Colonic mucosa (tissue), 4 donors: ENCODE measurements at places on chromosomes 13 and 19.

DNA sequence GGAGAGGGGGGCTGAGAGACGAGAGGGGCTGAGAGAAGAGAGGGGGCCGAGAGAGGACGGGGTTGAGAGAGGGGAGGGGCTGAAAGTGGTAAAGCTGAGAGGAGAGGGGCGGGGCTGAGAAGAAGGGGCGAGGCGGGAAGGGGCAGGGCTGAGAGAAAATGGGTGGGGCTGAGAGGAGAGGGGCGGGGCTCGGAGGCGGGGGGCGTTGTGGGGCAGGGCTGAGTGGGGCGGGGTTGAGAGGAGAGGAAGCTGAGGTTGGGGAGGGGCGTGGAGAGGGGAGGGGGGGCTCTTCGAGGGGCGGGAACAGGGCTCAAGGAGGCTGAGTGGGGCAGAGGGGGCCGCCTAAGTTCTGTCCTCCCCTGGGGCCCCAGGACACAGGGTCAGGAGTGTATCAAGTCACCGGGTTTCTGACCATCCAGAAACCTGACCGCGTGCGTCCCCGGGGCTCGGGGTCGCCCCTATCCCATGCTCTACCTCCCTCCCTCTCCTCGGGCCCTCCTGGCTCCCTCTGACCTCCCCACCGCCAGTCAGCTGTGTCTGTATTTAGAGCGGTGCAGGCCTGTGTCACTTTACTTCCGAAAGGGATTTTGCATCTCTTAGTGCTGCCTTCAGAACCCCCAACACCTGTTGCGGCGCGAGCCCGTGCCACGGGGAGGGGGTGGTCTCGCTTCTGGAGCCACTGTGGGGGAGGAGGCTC is 38.6 kb upstream of the SEMA6B start:
- DNase-seq = peak; percentile 45

DNA sequence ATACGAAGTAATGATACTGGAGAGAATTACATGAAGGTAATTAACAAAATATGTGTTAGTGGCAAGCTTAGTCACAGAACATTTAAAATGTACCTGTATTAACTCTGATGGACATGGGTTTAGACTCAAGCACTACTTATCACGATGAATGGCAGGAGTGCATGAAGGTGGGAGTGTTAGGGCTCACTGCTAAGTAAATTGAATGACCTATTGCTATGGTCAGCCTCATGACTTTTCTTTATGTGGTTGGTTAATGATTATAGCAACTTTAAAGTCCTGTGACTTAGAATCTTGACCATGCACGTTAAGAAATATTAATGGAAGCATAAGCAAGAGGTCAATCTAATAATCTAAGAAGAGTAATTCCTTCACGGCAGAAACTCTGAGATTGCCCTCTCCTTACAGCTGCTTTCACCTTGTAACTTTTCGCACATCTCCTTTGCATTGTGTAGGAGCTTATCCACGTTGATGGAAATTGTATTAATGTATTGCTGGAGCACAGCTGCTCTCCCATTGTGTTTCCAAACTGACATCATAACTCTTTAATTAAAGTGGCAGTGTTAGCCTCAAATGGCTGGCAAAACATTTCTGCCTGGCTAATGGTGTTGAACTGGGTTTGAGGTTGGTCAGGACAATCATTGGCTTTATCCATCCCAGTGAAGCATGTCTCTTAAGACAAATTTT is 114.5 kb downstream of the RXFP2 start:
- DNase-seq = no peak

DNA sequence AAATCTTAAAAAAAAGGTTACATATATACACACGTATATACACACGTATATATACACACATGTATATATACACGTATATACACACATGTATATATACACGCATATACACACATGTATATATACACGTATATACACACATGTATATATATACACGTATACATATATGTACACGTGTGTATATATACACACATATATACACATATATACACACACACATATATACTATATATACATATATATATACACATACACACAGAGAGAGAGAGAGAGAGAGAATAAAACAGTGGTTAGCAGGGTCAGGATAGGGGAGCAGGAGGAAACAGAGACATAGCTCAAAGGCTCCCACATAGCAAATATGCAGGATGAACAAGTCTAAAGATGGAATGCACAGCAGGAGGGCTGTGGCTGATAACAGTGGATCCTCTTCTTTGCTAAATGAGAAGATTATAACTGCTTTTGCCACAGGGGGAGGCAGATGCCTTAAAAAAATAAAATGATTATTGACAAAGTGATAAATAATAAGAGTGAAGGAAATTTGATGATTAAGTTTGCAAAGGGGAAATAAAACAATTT is 714.5 kb downstream of the UQCRFS1 start:
- no peak for DNase-seq

DNA sequence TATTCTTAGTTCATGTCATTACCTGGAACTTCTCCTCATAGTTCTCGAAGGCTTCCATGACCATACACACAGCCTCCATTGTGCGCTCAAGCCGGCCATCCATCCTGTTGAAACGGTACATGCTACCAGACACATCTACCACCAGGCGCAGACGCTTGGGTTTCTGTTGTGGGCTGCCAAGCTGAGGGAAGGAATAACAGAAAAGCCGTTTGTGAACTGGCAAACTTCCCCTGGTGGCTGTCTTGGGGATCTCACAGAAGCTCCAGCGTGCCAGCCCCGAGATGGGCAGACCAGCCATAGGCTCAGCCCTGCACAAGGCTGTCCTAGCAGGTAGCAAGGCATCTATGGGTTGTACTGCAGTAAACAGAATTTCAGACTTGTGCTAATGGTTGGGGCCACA is 130.1 kb downstream of the RGCC start:
- DNase-seq = no peak

- DNase-seq = no peak
Observed at GRCh38 chr13:97004886-97005285, 10.6 kb upstream of the OXGR1 start.

- no peak for DNase-seq
Observed at GRCh38 chr13:42056146-42056545, 7.7 kb downstream of the DGKH start.

DNA sequence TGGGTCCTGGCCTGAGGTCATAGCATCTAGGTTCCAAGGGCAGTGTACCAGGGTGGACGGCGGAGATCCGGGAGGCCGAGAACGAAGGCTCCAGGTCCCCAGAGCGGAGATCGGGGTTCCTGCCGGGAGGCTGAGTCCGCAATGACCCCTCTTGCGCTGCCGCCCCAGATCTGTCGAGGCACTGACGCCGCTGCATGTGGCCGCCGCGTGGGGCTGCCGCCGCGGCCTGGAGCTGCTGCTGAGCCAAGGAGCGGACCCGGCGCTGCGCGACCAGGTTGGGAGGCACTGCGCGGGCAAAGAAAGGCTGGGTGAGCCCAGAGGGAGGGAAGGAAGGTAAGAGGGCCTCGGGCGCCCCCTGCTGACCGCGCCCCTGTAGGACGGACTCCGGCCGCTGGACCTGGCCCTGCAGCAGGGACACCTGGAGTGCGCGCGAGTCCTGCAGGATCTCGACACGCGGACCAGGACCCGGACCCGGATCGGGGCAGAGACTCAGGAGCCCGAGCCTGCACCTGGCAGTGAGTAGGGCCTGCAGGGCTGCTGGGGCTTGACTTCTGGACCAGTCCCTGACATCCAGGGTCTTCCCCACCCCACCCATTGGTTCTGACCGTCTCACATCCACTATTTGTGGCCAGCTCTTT is 906 bp downstream of the ANKLE1 start:
- DNase-seq = peak; percentile 87

DNA sequence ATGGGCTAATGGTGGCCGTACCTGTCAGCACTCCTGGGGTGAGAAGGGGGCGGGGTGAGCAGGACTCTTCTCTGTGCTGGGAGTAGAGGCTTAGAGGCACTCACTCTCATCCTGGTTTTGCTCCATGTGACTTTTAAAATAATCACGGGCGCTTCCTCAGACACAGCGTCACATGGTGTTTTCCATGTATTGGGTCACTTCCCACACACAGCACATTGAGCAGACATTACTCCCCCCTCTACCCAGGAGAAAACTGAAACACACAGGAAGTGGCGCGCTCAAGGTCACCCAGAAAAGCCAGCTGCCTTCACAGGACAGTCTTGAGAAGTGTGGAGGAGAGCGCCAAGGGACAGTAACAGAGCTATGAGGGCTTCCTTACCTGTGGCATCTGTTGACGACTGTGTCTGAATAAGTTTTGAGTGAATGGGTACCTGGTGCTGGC is 23.2 kb downstream of the SPATA13 start:
- peak; percentile 58 for DNase-seq

- no peak for DNase-seq
Observed at GRCh38 chr13:41354416-41354815, 43.3 kb downstream of the NAA16 start.

GRCh38 chr13:77239312-77239711 is 87.6 kb downstream of the MYCBP2 start:
- no peak for DNase-seq

GRCh38 chr13:97106323-97106722 is 112.0 kb upstream of the OXGR1 start:
- no peak for DNase-seq

DNA sequence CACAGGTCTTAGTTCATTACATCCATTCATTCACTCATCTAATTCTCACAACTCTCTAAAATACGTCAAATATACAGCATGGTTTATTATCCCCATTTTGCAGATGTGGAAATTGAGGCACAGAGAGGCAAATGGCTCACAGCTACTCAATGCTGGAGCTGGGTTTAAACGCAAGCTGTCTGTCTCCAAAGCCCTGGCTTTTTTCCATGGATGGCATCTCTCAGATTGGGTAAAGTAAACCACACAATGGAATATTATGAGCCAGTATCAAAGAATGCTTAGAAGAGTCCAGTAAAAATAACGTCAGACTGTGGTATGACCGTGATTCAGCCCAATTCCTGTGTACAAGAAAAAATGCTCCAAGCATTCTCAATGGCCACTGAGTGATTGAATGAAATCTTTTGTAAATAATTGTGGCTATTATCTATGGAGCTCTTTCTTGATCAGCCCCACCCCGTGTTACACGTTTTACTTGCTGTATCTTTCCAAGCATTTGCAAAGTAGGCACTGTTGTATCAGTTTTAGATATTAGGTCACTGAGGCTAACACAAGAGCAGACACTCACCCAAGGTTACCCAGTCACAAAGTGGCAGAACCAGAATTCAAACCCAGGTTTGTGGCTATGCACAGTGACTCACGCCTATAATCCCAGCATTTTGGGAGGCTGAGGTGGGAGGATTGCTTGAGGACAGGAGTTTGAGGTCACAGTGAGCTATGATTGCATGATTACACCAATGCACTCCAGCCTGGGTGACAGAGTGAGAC is 5.5 kb upstream of the ACP7 start:
- no peak for DNase-seq

DNA sequence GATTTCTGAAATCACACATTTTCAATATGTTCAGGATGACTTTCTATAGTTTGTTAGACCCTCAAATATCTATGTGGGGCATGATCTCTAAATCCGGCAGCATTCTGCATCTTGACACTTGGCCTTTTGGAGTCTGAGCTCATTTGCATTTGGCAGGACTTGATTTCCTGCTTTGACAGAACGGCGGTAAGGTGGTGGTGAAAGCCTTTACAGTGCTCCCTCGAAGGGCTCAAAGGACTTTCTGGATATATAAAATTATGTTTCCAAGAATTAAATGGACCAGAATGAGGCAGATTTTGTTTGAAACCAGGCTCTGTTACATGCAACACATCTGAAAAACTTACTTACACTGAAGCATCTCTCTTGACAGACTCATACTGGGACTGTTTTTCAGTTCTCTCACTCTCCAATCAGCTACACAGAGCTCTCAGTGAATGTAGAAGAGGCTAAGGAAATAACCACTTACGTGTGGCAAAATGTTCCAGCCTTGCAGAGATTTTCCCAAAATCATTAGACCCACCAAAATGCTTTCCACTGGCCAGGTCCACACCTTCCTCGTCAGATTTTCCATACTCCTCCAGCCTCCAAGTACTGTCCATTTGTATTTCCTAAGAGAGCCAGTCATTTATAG is 207.2 kb downstream of the SPRY2 start:
- DNase-seq = peak; percentile 44

- no peak for DNase-seq
Observed at GRCh38 chr19:47595944-47596343, 13.0 kb upstream of the BICRA start.

- no peak for DNase-seq
Observed at GRCh38 chr19:53549340-53549739, 11.4 kb downstream of the ZNF331 start.

- no peak for DNase-seq
Observed at GRCh38 chr13:82681535-82681934, 1200.7 kb downstream of the SLITRK1 start.

DNA sequence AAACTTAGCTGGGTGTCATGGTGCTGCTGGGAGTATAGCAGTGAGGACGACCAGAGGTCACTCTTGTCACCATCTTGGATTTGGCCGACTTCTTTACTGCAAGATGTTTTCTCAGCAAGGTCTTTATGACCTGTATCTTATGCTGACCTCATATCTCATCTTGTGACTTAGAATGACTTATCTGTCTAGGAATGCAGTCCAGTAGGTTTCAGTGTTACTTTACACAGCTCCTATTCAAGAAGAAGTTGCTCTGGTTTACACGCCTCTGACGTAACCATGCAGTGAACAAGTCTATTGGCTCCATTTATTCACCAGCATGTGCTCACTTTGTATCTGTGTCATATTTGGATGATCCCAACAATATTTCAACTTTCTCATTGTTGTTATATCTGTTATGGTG is 26.7 kb downstream of the ZNF850 start:
- no peak for DNase-seq

DNA sequence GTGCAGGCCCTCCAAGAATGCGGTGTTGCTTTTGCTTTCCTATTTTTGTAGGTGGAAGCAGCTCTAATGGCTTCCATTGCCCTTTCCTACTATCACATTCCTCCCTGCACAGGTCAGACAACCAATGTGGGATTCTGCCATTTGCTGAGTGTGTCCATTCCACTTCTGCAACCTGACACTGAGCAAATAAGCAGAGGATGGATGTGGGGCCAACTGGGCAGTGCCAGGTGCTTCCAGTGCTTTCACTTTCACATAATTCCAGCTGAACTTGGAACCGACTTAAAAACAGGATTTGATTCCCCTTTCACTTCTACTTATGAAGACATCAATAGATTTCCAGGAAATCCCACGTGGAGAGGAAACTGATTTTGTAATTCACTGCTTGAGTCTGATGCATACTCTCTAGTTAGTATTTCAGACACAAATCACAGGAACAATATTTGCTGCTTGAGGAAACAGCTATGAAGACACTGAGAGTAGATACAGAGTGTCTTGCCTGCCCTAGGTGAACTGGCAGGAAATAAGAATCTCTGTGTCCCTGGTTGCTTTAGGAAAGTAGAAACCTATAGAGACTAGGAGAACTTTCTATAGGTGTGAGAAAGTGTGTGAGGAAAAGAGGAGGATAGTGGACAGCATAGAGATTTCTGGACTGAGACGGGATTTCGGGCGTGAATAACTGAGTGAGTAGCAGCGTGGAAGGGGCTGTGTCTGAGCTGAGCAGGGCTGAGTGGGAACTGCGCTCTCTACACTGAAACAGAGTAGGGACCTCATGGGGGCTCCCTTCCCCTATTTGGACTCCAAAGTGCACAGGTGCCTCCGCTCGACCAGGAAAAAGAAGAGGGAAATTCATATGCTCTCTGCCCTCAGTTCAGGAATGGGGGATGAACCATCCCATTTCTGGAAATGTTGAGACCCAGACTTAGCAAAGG is 22.5 kb downstream of the LGALS16 start:
- no peak for DNase-seq
